Activated T-helper 1 cell treated with anti-CD3 and anti-CD28 coated beads, Interleukin-12 subunit alpha, Interleukin-12 subunit beta, Interleukin-2, Interleukin-4 antibody, amounts not matched to agents 30 ng/mL and 10 ng/mL and 1 ng/mL, durations not matched to agents 14 hours and 24 hours and 36 hours (primary cell): ENCODE measurements at places on chromosomes 4 and X. TPM values are rescaled to one million over a fixed set of nuclear protein-coding genes. Genes with fewer than 3 reads are reported as not detected.

GRCh38 chrX:134365904-134366303 lies 94.1 kb upstream of the HPRT1 start:
- no peak for DNase-seq

DNA sequence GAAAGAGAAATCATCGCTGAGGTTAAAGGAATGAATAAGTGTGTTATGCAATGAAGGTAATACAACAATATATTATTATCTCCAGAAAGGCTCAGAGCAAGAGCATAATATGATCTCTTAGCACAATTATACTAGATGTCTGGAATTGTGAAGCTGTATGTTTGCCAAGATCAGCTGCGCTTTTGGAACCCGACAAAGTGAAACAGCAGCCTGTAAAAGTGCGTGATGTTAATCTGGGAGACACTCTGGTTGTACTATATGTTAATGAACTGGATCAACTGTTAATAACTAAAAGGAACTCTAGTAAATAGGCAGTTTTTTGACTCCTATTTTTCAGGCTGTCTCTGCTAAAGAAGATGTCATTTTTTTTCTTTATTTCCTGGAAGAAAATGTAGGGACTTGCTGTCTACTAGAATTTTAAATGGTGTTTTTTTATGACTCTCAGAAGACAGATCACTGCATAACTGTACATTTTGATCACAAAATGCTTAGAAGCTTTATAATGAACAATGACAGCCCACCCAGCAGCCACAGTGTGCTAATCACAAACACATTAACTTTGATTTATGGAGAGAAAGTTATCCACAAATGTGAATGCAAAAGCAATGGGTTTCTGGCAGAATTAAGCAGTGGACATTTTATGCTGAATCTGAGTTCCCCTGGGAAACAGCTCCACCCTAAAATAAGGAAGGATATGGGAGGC lies 50.2 kb downstream of the UGT2B28 start:
- no peak for DNase-seq

The TMPRSS11F gene
- not detected in 2 replicates for total RNA-seq

The ENPEP gene
- 0.03 and 0.37 TPM in 2 replicates for total RNA-seq

GRCh38 chr4:4845027-4845426 lies 14.4 kb upstream of the MSX1 start:
- DNase-seq = no peak

- no peak for DNase-seq
These were observed 490.4 kb downstream of the CENPC start for GRCh38 chr4:67054896-67055295.

DNA sequence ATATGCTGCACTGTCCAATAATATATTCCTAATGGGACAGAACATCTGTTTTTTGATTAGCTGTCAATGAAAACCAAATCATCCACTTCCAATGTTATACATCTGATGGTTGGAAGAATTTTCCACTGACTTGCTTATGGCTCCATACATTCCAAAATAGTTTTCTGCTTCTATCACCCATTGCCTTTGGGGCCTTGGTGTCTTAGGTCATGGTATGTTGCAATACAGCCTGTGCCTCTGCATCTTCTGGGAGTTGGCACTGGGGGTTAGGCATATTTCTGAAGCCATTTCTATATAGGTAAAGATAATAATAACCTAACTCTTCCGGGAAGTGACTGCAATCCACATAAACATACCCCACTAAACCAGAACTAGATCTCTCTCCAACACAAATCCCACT lies 53.2 kb upstream of the NR3C2 start:
- no peak for DNase-seq

The HTN3 gene
- not detected in 2 replicates for total RNA-seq

The TEX13C gene
- total RNA-seq = not detected in 2 replicates

The SUPT20HL1 gene
- total RNA-seq = 0.07 TPM in 1 of 2 replicates, not detected in the other

The TLR1 gene
- 1.9 and 2.7 TPM in 2 replicates for total RNA-seq

The OTC gene
- total RNA-seq = not detected in 2 replicates

GRCh38 chr4:137768196-137768595 lies 235.9 kb upstream of the PCDH18 start:
- DNase-seq = no peak

DNA sequence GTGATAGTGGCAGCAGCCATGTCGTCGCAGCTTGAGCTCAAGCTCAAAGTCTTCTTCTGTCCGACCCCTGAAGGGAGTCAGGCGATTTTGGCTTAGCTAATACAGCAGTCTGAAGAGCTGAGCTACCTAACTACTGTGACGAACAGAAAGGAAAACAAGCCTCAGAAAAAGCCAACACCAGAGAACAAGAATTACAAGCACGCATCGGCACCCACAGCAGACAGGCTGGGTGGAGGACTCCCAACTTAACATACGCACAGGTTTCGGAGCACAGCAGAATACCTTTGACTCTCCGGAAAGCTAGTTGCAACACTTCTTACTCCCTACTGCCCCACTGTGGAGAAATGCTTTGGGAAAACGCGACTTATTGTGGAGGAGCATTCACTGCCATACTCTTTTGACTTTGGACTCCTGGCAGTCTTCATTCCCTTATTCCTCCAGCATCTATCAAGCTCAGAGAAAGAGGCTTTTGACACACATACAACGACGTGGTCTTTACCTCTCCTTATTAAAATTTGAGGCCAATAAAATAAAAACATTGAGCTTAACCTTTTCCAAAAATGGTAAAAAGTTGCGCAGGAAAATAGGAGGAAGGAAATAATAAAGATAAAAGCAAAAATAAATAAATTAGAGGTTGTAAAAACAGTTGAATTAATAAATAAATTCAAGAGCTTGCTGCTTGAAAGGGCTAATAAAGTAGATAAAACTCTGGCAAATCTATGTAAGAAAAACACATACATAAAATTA lies 41.3 kb upstream of the GPC3 start:
- DNase-seq = peak; percentile 1

The FAM9B gene
- not detected in 2 replicates for total RNA-seq

GRCh38 chr4:174714393-174715211 lies 114.4 kb downstream of the GLRA3 start:
- no peak for DNase-seq

The WDFY3 gene
- 0.39 and 1.1 TPM in 2 replicates for total RNA-seq
